ENCODE measurements at places on chromosomes 2 and 18.

GRCh38 chr2:30963184-30963583, 155.9 kb upstream of the CAPN13 start:
- no peak for DNase-seq

- DNase-seq: no peak
Observed at GRCh38 chr2:85794491-85795121, 40.8 kb downstream of the ATOH8 start.

- no peak for DNase-seq
Observed at GRCh38 chr2:187594801-187595200, 40.6 kb upstream of the TFPI start.

GRCh38 chr2:140797718-140798117, 1333.1 kb downstream of the LRP1B start:
- no peak for DNase-seq

GRCh38 chr2:200216310-200216709, 90.2 kb upstream of the SPATS2L start:
- DNase-seq: no peak

GRCh38 chr2:144567745-144568144, 47.8 kb upstream of the ZEB2 start:
- DNase-seq: no peak

Measured in stimulated activated CD8-positive, alpha-beta memory T cell treated with anti-CD3 and anti-CD28 coated beads, Interleukin-4, amount 100 ng/mL, for 4 hours (primary cell).